ENCODE measurements at places on chromosomes 16 and 17.

DNA sequence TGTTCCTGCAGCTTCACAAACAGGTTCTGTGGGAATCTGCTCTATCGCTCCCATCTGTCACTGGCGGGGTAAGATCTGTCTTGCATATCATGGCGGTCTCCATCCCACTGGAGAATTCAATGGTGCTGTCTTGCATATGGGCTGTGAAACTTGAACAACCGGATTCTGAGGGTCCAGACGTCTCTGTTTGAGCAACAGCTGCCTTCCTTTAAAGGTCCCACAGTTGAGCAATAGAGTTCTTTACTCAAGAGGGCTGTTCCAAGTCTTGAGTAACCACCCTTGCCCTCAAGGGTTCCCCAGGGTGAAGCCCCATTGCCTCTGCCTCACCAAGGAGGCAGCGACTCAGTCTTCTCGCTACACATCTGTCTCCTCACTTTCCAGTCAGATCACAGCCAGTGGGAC, 50.8 kb downstream of the ZFHX3 start:
- DNase-seq, result no peak

DNA sequence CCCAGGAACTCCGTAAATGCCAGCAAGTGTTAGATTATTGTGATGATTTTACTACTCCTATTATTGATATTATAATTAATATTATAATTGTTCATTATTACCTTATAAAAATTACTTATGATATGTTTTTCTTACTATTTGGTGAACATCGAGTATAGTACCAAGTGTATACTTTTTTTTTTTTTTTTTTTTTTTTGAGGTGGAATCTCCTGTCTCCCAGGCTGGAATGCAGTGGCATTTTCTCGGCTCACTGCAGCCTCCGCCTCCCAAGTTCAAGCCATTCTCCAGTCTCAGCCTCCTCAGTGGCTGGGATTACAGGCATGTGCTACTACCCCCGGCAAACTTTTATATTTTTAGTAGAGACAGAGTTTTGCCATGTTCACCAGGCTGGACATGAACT, 347.0 kb downstream of the WWOX start:
- DNase-seq, result no peak

DNA sequence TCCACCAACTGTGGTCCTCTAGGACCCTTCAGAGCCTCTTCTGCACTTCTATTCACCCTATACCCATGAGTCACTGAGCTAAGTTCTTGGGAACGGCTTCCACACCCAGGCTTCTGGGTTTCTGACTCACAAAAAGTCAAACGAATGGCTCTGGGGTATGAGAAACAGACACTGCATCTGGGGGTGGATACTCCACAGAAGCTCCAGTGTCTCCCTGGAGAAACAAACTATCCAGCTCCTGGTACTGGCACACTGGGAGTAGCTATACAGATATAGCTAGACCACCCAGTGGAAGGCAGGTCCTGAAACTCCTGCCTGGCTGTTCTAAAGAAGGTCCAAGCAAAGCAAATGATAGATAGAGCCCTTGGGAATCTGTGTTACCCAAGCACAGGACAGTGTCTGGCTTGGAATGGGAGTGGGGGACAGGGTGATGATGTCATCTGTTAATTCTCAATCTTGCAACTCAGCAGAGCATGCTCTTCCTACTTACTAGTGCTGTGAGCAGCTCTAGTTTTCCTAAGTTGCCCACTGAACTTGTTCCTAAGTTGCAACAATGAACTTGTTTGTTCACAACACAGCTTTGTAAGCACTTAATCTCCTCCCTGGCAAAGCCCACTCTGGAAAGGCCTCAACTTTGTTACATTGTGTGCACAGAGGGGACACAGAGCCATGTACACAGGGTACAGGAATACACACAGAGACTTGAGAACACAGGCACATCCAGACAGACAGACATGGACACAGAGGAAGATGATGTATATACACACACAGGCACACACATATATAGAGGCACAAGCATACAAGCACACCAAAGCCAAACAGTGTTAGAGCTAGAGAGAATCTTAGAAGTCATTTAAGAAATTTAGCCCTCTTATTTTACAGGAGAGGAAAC, 6.7 kb downstream of the MMP28 start:
- no peak for DNase-seq

GRCh38 chr17:48510761-48511604, 19.8 kb downstream of the HOXB1 start:
- no peak for DNase-seq

- DNase-seq, result peak; percentile 23
These were observed 11.4 kb downstream of the UNC13D start for GRCh38 chr17:75832652-75833400.

- peak; percentile 93 for DNase-seq
These were observed at the start of gene GLIS2 for GRCh38 chr16:4315186-4316107. Gene GLIS2, plus strand, starts transcription at chr16:4316067. Its CDS starts 16,214 bp downstream, at chr16:4332281.

GRCh38 chr16:60137891-60138290, 1403.8 kb upstream of the GOT2 start:
- DNase-seq, result no peak

DNA sequence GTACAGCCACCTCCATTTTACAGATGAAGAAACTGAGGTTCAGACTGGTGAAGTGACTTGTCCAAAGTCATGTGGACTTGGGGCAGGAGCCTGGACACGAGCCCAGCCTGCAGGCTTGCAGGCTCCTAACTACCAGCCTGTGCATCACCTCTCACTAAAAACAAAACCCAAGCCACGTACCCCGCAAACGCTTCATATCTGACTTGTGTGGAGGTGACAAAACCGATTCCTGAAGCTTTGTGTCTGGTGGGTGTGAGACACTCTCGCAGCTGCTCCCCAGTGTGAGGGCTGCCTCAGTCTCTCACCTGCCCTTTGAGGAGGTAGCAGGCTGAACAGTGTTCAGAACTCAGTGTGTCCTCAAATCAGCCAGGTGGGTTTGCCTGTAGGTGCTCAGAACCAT, 8.4 kb downstream of the HNF1B start:
- DNase-seq, result no peak

GRCh38 chr16:5668553-5668952, 571.0 kb upstream of the EEF2KMT start:
- DNase-seq, result no peak

GRCh38 chr16:72203401-72203800, 31.4 kb upstream of the PMFBP1 start:
- no peak for DNase-seq

GRCh38 chr17:12554251-12554650, 111.4 kb upstream of the MYOCD start:
- no peak for DNase-seq

DNA sequence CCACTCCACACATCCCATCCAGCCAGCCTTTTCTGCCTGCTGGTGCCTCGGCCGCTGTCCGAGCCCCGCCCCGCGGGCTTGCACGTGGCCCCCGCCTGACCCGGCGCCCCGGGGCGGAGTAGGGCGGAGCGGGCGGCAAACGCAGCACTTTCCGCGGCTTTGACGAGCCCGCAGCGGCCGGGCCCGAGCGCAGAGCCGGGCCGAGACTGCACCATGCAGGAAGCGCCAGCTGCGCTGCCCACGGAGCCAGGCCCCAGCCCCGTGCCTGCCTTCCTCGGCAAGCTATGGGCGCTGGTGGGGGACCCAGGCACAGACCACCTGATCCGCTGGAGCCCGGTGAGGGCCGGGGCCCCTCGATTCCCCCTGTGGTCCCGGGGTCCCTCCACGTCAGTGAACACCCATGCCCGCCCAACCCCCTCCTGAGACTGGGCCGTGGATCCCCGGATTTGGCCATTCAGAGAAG, at the start of gene HSF4:
HSF4 (plus strand) TSS at position 147 of the 463 bp plus-strand sequence; CDS start at position 214, 67 bp downstream.
- DNase-seq, result peak; percentile 52

DNA sequence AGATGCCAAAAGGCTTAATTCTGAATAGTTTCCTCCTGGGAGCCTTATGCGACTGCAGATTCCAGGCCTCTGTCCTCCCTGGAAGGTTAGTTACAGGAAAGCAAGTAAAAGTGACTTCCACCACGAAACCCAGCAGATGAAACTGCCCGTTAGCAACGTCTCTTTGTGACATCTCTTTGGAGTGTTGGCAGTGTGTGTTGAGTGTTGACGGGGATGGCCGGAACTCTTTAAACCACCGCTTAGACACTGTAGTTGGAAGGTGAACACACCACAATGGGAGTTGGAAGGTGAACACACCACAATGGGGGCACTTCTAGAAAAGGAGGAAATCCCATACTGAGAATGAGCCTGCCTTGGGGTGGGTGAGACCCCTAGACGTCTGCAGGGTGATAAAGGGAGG, 858 bp downstream of the SKAP1 start:
- DNase-seq, result peak; percentile 52

DNA sequence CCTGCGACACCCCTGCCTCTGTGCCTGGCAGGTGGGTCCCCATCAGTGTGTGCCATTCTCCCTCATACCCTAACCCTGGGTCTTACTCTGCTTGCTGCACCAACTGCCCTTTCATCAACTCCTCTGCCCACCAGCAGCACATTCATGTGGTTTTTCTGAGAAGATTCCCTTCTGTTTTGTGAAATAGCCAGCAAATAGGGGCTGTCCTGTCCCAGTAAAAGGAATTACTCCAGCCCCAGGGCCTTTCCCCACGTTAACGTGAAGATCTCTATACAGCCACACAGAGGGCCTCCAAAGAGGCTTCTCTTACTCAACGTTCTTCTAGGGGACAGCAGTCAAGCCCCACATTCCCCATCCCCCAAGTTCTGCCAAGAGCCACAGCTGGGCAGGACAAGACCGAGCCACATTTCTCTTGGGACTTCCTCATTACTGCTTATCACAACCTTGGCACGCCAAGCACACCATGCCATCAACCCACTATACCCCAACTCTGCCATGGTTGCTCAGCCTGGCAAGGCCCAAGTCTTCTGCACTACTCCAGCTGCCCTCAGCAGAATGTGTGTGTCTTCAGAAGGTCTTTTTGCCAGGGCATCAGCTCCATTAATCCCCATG, 18.7 kb upstream of the CCL2 start:
- DNase-seq, result no peak

DNA sequence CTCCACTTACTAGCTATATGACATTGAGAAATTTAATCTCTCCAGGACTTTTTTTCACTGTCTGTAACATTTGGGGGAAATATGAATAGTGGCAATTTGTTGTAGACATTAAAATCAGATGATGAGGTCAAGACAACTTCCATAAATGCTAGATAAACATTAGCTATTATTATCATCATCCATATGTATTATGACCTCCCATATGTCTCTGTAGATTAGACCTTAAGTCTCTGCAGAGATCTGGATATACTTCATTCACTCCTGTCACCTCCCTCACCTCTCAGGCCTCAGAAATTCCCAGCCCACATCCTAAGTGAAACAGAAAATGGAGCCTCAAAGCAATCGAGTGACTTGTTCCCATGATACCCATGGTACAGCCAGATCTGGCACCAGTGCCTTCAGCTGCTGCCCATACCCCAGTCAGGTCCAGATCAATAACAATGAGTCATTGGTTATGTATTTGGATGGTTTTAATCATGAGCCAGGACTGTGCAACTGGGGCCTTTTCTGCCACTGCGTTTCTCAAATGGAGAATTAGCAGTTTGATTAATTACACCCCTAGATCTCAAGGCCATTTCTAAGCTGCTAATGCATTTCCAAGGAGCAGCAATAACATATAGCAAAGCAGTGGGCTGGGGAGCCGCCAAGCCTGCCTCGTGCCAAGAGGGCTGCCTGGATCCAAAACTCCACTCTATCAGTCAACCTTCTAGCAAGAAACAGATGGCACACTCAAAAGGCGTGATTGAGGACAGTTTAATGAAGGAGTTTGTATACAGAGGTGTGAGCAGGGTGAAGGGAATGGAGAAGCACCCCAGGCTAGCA, 2.6 kb upstream of the FDXR start:
- no peak for DNase-seq

- peak; percentile 96 for DNase-seq
These were observed 1.3 kb downstream of the MAZ start for GRCh38 chr16:29807426-29808218.

All from NCI-H146 (cell line).